Activated naive CD4-positive, alpha-beta T cell (primary cell): ENCODE measurements at places on chromosomes 2 and 18.

DNA sequence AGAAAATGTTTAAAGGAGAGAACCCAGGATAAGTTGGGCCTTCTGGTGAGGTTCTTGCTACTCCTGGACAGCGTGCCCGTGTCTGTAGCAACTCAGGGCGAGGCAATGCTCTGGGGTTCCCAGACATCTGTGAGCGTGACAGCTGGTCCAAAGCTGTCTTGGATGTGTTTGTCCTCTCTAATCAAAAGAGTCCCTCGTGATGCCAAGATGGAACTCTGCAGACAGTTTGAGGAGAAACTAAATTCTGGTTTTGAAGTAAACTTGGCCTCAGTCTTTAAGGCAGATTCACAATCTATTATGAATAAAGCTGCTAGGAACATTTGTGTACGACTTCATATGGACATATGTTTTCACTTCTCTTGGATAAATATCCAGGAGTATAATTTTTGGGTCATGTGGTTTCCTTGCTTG, 47.3 kb downstream of the TMEM17 start:
- DNase-seq: no peak

- no peak for DNase-seq
Observed at GRCh38 chr2:8566155-8566670, 115.6 kb upstream of the ID2 start.

DNA sequence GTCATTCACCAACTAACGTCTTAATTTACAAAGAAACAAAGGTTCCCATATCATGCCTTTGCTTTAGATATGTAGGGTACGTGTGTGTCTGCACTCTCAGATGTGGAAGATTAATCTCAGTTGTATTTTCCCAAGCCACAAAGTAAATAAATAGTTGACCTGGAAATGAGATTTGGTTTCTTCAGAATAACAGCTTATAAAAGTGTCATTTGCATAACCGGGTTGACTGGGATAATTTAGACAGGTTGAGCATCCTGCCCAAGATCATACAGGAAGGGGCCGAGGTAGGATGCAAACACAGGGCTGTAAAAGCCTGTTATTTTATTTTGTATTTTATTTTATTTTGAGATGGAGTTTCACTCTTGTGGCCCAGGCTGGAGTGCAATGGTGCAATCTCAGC, 19.5 kb downstream of the ATG16L1 start:
- no peak for DNase-seq

GRCh38 chr18:48663096-48663930, 124.5 kb downstream of the CTIF start:
- DNase-seq: no peak

DNA sequence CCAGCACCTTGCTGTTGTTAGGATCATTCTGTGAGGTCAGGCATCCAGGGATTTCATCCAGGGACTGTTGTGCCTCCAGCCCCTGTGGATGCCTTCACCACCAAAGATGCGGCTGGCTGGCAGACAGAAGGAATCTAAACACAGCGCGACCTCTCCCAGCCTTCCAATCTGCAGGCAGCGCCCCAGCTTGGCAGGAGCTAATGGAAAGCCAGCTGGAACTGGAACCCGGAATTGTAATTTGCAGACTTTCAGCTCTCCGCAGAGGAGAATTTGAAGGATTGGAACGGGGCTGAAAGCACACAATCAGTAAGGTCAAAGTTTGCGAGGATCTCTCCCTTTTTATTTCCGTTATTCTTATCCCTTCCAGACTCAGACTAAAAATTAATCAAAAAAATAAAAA, 127.8 kb downstream of the TRIB2 start:
- no peak for DNase-seq

DNA sequence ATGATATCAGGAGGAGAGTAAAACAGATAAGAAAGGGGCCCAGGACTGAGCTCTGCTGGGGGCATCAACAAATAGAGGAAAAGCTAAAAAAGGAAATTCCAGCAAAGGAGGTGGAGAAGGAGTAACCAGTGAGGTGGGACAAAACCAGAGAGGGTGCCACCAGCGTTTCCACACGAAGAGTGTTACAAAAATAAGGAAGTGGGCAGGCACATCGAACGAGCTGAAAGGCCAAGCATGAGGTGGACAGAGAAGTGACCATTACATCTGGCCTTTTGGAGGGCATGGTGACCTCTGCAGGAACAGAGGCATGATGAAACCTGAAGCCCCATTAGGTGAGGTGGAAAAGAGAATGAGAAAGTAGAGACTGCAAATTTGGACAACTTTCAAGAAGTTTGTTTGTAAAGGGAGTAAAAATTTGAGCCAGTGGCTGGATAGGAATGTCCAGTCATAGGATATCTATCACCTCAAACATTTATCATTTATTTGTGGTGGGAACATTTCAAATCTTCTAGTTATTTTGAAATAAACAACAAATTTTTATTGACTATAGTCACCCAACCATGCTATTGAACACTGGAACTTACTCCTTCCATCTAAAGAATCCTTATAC, 18.4 kb upstream of the VIT start:
- no peak for DNase-seq
